ENCODE measurements at places on chromosomes 16 and 17.

DNA sequence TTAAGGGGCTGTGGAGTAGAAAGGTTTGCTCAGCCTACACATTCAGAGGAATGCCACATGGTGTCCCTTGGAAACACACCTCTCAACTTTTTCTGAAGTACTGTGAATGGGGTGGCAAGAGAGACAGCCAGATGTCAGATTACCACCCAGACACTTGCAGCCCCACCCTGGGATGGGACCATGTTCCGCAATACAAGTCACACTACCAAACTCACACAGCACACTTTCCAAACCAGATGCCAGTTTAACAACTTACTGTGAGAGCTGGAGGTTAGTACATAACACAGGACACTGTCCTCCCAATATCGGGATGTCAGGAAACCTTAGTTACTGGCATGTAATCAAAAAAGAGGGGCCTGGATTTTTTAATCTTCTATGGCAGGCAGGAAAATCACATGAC is 7.9 kb downstream of the USP7 start:
- DNase-seq, result no peak

DNA sequence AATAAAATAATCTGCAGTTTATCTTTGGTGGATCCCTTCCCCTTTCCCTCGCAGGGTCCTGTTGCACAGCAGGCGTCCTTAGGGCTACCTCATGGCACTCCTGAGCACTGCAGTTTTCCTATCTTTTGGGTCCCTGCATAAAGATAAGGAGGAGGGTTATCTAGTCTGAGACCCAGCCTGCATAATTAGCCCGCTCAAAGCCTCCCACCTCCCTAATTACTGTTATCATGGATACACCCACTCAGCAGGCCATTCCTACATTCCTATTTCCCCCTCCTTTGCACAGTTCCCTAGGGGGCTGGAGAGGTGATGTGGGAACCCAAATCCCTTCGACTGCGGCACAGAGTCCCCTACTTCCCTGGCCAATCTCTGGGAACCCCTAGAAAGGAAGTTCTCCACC is 5.1 kb upstream of the CLUH start:
- no peak for DNase-seq

DNA sequence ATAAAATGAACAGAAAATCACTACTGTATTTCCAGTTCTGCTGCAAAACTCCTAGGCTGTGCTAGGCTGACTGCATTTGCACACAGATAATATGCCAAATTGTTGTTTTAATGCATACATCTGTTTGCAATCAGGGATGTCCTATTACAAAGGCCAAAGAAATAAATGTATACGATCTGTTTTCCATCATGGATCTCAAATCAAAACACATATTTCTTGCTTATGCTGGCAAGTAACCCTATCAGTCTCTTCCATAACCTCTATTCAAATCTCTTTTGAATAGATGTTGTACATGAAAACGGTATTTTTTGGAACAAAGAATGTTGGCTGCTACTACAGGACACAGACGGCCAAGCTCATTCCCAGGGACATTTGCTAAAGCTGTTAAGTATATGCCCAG is 56.6 kb downstream of the DUSP14 start:
- peak; percentile 15 for DNase-seq

DNA sequence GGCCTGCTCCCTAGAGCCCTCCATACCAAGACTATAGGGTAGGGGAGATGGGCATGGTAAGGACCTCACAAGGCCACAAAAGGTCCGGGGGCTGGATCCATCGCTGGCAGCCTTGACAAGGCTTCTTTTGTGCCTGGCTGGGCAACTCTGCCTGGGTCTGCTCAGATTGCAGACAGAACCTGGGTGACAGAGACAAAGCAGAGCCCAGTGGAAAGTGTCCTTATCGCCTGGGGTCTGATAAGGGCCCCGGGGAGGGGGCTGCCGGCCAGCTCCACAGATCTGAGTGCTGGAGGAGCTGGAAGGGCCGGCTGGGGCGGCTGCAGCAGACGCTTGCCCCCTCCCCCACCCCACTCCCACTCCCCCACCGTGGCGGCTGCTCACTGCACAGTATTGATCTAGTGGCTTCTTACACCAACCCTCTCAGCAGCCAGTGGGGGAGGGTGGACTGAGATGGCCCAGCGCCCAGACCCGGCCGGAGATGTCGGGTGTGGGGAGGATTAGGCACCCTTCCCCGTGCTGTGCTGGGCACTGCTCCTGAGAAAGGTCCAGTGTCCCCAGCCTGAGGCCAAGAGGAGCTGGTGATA is 7.2 kb downstream of the MMP15 start:
- DNase-seq, result no peak

- DNase-seq, result no peak
Observed at GRCh38 chr16:81384006-81384405, 60.6 kb upstream of the CMIP start.

- DNase-seq, result peak; percentile 94
Observed at GRCh38 chr17:62968445-62968923, 2.4 kb downstream of the TANC2 start.

GRCh38 chr16:57704011-57704904 is 9.7 kb downstream of the DRC7 start:
- DNase-seq, result no peak

DNA sequence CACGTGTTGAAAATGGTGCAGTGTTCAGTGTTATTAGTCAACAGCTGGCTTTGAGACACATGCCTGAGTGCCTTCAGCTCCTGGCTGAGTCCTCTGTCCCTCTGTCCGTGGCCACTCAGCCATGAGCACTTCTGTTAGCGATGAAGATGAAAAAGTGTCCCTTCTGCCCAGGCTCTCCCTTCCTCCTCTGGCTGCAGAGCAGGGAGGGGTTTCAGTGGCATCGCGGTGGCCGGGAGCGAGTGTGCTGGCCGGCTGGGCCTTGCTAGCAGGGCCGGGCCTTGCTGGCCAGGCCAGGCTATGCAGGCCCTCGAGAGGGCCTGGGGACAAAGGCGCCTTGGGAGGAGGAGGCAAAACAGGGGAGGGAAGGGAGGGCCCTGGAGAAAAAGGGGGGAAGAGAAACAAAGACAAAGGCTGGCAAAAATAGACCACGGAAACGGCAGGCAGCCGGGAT is 47.7 kb downstream of the CMIP start:
- DNase-seq, result no peak

- DNase-seq, result peak; percentile 42
Observed at GRCh38 chr17:80005360-80006338, 30.0 kb downstream of the TBC1D16 start.
